Stimulated activated CD4-positive, alpha-beta T cell treated with anti-CD3 and anti-CD28 coated beads, TNF-alpha, amount 100 ng/mL, for 24 hours (primary cell): ENCODE measurements at places on chromosomes 11 and 22.

DNA sequence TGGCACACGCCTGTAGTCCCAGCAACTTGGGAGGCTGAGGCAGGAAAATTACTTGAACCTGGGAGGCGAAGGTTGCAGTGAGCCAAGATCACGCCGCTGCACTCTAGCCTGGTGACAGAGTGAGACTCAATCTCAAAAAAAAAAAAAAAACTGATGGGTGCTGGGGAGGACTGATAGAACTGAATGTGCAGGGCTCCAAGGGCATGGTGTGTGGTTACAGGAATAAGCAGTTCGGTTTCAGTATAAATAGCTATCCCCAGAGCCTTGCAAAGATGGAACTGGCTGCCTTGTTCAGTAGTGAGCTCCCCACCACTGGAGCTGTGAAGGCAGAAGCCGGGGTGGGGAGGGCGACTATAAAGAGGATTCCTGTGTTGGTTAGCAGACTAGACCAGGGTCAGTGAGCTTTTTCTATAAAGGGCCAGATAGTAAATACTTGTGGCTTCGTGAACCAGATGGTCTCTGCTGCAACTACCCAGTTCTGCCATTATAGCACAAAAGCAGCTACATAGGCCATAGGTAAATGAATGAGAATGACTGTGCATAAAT lies 5.9 kb downstream of the TOM1 start:
- DNase-seq: no peak

DNA sequence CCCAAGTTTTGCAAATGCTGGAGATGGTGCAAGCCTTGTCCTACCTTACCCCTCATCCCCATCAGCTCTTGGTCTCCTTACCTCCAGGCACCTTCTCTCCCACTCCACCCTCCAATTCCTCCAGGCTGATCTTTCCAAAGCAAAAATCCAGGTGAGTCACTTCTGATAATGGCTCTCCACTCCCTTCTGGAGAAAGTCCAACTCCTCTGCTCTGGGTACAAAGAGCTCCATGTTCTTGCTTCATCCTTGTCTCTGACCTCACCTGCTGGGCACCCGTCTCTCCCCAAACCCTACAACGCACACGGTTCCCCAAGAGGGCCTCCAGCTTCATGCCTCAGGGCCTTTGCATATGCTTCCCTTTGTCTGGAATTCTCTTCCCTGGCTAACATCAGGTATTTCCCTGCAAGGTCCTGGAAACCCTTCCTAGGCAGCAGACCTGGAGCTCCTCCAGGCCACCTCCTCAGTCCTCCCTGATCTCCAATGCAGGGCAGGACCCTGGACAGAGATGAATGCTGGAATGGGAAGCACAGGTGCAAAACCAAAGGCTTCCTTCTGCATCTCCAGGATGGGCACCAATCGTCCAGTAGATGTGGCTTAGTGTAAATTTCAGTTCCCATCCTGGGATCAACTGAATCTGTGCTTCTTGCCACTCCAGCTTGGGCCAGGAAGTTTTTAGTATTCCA lies 22.7 kb downstream of the IFT27 start:
- no peak for DNase-seq

GRCh38 chr11:71181566-71181965 lies 70.8 kb downstream of the SHANK2 start:
- DNase-seq: no peak

DNA sequence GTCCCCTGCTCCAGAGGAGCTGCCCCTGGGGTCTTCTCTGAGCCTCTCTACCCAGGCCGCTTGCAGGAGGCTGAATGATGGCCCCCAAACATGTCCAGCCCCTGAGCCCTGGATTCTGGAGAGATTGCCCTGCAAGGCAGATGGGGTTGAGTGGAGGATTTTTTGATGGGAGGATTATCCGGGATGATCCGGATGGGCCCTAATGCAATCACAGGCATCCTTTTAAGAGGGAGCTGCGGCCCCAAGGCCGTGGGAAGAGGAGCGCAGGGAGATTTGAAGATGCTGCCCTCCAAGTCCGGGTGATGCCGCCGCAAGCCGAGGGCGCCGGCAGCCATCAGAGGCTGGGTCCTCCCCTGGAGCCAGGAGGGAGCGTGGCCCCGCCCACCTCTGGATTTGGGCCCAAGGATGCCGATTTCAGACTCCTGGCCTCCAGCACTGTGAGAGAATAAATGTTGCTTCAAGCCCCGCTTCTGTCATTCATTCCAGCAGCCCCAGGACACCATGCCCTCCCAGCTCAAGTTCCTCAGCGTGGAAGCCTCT lies 66.0 kb downstream of the WNT7B start:
- DNase-seq: no peak

DNA sequence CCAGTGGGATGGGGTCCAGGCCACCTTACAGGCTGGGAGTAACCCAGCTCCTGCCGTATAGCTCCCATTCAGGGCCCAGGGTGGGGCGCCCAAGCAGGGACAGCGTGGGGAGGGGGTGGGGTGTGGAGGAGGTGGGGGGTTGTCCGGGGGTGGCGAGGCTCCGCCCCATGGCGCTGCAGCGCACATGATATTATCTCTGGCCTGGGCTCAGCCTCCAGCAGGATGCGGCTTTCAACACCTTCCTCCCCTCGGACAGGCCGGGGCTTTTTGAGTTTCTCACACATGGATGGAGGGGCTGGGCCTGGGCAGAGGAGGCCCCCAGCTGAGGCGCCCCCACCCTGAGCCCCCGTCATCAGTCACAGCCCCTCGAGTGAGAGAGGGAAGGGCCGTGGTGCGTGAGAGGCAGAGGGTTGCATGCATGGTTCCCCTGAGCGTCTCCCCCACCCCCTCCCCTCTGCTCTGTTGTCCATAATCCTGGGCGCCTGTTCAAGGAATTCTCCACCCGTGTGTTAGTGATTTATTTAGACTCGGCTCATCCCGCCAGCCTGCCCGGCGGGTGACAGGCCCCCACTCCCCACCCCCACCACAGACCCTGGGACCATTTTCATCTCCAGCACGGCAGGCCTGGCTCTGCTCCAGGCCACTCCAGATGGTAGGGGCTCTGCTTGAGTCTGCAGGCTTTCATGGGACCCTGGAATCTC lies 44.9 kb downstream of the WNT11 start:
- DNase-seq: no peak

- peak; percentile 96 for DNase-seq
Measured at GRCh38 chr22:49852898-49853894, at the start of gene ZBED4. Gene ZBED4, plus strand, starts transcription at chr22:49853844. Its CDS starts 29,819 bp downstream, at chr22:49883663.
